ENCODE measurements at places on chromosomes 6 and 20.
A peak's percentile ranks its signal among the peaks of the same experiment; 100 is the strongest.

DNA sequence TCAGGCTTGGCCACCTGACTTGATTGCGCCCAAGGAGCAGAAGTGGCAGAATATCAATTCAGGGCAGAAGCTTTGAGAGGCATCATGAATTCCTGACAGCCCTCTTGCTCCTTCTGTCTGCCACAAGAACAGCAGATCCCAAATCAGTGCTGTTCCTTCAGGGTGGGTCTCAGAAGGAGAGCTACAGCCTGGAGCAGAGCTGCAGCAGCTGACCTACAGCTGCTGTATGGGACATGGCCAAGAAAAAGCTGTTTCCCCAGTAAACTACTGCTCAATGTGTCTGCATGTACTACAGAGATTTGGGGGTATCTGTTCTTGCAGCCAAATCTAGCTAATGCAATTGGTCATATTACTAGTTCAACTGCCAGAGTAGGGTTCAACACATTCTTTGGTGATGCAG is 69.0 kb downstream of the SLC22A3 start:
- DNase-seq: no peak

DNA sequence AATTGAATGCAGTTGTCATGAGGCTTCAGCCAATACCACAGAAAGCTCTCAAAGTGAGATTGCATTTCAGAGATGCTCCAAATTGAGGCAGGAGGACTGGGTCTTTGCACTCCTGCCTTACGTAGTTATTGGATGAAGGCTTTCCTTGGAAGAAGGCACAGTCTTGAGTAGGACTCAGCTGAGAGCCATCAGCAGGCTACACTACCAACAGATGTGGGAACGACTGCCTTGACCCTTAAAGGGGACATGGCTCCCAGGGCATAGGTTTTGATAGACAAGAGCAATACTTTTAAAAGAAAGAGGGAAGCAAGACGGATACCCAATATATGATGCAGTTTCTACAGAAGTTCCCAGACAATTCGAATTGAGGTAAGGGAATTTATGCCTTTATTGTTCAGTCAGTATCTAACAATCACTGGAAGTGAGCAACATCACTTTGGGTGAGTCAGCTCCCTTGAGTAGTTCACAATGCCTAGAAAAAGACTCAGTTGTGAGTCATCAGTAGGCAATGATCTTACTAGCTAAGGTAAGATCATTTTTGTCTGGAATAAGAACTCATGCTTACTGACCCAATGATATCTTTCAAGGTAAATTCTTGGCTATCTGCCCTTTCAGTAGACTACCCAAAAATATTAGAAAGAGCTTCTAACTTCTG is 390.8 kb downstream of the GJA1 start:
- DNase-seq: peak; percentile 83

DNA sequence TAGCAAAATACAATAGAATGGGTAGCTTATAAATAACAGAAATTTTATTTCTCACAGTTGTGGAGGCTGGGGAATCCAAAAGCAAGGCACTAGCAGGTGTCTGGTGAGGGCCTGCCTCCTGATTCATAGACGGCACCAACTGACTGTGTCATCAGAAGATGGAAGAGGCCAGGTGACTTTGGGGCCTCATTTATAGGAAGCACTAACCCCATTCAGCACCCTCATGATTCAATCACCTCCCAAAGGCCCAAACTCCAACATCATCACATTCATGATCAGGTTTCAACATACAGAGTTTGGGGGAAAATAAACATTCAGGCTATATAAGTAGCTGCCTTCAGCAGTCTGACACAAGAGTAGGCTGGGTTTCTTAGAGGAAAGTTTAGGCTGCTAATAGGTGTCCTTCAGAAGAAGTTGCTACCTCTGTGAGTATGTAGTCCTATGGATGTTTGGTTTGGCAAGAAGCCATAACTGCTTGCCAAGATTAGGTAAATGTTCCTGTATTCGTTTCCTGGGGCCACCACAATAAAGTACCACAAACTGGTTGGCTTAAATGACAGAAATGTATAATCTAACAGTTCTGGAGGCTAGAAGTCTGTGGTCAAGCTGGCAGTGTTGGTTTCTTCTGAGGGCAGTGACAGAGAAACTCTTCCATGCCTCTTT is 48.8 kb downstream of the NT5E start:
- DNase-seq: no peak

- DNase-seq: peak; percentile 56
These were observed 1.9 kb upstream of the BMP2 start for GRCh38 chr20:6765469-6766058.

DNA sequence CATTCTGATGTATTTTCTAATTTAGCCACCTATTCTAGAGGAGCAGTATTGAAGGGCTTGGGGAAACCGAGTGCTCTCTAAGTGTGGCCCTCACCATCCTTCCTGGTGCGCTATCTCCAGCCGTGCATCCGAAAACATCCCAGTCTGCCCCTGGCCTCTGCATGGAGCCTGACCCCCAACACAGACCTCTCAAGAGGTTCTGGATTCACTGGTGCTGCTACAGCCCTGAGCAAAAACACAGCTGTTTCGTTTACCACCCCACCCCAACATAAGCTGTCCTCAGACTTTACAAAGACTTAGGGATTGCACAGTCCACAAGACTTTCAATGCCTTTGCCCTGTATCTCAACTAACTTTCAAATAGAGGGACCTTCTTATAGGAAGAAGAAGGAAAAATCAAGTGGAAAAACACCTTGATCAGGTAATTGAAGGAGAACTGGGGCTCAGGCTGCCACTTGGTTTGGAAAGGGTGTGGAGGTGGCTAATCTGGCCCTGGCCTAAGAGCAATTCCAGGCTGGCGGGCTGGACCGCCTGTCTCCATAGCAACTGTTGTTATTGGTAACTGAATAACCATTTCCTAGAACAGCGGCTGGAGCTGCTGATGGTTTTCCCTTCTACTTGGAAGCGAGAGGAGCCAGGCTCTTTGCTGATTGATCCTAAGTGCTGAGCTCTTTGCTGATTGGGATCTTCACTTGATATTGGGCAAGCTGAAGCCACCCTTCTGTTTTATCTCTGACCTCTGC is 90.2 kb upstream of the TOX2 start:
- peak; percentile 13 for DNase-seq

DNA sequence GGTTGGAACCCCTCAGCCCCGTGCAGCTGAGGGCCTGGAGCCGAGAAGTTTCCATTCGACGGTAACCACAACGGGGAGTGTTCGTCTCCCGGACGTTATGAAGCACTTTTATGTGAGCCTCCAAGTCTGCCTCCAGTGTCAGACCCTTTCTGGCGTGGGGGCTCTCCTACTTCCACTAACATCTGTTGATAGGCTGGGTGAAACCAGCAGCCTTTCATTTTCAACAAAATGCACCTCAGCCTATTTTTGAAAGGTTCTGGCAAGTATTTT is 257.4 kb downstream of the THBS2 start:
- no peak for DNase-seq

GRCh38 chr6:56021943-56022342 is 146.6 kb upstream of the BMP5 start:
- no peak for DNase-seq

- DNase-seq: no peak
These were observed 215.1 kb downstream of the PACRG start for GRCh38 chr6:162942866-162943265.

DNA sequence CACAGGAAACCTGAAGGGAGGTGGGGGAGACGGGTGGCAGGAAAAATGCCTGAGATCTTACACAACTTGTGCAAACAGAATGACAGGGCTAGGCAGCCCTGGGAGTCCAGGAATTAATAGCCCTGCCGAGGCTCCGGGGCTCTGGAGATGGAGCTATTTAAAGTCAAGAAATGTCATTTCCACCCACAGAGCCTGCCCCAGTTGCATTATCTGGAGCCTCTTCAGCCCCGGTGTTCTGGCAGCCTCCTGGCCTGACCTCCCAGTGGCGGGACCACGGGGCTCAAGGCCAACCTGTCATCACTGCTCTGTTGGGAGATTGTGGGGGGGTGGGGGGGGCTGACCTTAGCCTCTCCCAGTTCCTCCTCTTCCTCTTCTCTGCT is 28.5 kb upstream of the SCUBE3 start:
- DNase-seq: no peak

DNA sequence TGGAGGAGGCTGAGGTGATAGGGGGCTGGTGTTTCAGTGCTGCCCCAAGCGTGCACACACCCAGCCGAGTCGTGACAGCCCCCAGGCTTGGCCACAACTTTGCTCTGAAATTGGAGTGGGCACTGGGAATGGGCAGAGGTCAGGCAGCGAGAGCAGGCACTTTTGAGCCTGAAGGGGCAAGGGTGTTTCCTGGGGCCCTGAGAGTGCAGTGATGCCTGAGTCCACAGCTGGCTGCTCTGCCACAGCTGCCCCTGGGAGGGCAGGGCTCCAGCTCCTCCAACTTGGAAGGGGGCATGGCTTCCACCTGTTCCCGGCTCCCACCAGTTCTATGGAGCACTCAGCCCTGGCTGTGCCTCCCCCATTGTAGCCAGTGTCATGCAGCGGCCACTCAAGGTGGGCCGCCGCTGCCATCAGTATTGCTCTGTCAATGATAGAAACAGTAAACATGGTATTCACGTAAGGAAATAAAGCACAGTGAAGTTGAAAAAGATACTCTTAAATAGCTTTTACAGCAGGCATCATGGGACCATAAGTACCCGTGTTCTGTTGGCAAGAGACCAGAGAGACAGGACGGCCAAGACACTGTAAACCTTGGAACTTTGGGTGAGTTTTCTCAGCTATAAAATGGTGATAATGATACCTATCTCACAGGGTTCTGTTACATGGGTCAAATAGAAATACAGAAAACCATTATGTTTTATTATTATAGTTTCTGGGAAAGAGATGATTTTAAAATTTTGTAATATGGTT is 108.9 kb downstream of the THEMIS start:
- no peak for DNase-seq

GRCh38 chr6:151376440-151376839 is 14.9 kb downstream of the ZBTB2 start:
- DNase-seq: no peak

- DNase-seq: no peak
These were observed 138.5 kb downstream of the UST start for GRCh38 chr6:148885136-148885865.

GRCh38 chr6:53615633-53616449 is 49.7 kb downstream of the KLHL31 start:
- DNase-seq: peak; percentile 99

GRCh38 chr20:13101706-13102105 is 92.9 kb downstream of the SPTLC3 start:
- DNase-seq: no peak

DNA sequence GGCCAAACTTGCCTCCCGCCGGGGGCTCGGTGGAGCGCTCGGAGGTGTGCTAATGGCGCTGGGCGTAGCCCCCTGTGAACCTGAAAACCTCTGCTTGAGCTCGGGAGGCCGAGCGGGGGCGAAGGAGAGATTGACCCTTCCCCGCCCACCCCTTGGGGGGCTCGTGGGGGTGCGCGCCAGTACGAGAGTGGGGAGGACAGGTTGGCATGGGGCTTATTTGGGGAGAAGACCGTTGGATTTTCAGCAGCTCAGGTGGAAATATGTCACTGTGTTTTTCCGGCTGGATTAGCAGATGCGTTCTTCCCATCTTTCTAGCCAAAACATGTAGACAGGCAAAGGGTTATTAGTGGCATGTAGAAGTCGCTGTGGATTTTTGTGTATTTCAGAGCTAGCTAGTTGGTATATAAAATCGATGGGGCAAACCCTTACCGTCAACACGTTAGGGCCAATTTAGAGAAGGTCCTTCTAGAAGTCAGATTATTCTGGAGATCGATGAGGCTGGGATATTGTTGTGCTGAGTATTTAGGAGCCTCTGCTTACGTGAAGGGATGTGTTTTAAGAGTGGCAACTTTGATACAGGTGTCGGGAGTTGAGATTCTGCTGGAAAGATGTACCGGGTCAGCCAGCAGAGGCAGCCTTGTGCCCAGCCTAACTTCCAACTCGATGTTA is 525 bp downstream of the NCOA7 start:
- DNase-seq: no peak

GRCh38 chr6:89069536-89070163 is 10.9 kb upstream of the PNRC1 start:
- no peak for DNase-seq

GRCh38 chr6:42745083-42745639 is 742 bp downstream of the TBCC start:
- no peak for DNase-seq

DNA sequence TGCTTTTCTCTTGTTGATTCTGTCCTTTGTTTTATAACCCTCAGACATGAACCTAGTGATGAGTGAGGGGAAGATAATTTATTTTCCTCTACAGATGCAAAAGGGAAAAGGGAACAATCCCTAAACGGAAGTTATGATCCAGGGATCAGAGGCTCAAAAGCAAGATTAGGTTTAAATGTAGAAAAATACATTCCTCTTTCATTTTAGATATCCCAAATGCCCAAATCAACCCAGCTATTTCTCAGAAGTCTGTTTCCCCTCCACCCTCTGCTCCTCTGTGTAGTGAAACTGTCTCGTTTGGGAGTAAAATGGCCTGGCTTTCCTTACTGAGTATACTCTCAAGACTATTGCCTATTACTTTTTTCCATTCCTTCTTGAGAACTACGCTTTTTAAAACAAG is 97.1 kb downstream of the PRL start:
- no peak for DNase-seq

- DNase-seq: no peak
These were observed 2.7 kb downstream of the OSTM1 start for GRCh38 chr6:108071736-108072276.

- DNase-seq: no peak
These were observed 586.8 kb upstream of the JAG1 start for GRCh38 chr20:11260611-11261010.

DNA sequence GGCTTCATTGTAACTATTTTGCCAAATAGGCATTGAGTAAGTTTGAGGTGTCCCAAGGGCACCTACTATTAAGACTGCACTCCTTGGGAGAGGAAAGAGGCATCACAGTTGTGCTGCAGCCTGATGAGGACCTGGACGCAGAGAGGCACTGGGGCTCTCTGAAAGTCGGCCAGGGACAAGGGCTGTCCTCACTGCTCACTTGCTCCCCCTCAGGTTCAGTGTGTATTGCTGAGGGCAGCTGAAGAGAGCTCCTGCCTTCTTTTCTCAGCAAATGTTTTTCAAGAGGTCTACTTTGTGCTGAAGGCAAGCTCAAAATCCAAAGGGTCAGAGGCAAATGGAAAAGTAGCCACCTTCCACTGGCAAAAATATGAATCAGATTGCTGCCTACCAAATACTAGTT is 331.8 kb downstream of the RIMS1 start:
- peak; percentile 4 for DNase-seq

DNA sequence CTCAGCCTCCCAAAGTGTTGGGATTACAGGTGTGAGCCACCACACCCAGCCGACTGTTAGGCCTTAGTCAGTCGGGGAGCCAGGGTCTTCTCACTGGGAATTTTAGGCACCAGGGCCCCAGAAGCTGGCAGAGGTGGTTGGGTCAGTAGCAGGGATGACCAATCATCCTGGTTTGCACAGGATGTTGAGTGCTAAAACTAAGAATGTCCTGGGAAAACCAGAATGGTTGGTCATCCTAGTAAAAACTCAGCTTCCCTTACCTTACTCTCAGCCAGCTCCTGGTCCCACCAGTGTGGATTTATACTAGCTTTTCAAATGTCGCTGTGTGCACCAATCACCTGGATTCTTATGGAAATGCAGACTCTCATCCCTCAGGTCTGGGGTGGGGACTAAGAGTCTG is 31.8 kb downstream of the KCNG1 start:
- no peak for DNase-seq

GRCh38 chr20:63835021-63835858 is 4.2 kb upstream of the ZBTB46 start:
- peak; percentile 49 for DNase-seq

All from epithelial cell of proximal tubule (primary cell).